ENCODE measurements at places on chromosomes 6 and 20.

DNA sequence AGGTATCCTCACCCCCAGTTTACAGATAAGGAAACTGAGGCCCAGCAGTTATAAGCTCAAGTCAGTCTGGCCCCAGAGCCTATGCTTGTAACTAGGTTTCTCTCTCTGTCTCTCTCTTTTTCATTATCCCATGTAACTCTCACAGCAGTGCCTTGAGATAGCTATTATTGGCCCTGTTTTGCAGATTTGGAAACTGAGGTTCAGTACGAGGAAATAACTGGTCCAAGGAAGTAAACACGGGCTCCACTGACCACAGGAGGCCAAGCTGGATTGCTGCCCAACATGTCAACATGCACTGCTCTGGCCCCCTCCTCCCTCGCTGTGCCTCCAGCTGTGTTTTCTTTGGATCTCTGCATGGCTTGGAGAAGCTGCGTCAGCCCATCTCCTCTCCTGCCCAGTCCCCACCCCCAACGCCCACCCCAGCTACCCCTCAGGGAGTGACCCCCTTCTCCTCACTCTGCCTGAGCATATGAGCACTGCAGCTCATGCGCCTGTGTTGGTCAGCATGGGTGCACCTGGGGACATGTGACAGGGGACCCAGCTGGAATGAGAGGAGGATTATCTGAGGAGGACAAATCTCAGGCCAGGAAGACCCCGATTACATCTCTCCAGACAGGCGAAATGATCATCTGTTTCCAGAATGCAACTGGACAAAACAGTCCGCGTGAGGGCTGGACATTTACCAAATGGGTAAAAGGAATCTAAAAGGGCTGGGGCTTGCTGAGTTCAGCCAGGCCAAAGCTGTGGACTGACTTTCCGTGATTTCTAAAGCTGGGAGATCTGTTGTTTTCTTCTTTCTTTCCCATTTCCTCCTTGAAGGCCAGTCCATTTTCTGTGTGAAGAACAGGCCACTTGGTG lies 7.8 kb upstream of the PLTP start:
- DNase-seq = no peak

DNA sequence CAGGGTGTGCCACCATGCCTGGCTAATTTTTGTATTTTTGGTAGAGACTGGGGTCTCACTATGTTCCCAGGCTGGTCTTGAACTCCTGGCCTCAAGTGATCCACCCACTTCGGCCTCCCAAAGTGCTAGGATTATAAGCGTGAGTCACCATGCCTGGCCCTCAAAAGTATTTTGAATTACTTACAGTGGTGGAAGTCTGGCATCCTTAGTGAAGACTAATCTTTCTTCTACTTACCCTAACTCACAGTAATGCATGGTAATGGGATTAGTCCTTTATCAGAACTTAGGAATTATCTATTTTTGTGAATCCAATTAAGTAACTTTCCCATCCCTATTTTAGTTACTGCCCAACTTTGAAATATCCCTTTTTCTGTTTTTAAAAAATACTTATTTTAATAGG lies 3.9 kb downstream of the RWDD1 start:
- no peak for DNase-seq

GRCh38 chr6:131048933-131049515 lies 14.0 kb downstream of the EPB41L2 start:
- no peak for DNase-seq

- DNase-seq = no peak
These were observed 47.8 kb upstream of the TAGAP start for GRCh38 chr6:159092631-159093030.

DNA sequence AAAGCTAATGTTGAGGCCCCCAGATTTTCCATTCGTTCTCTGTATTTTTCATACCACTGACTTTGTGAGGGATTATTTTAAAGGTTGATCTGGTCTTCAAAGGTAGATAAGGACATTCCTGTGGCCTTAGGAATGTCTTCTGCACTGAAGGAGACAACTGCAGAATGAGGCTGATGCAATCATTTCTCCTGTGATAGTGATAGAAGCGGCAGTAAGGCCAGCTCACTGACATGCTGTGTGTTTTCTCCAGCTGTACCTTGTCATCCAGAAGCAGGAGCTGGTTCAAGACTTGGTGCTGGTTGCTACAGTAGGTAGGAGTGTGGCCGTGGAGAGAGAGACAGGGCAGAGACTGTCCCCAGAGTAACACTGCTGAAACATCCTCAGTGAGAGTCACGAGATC lies 53.8 kb downstream of the DCBLD1 start:
- DNase-seq = no peak

GRCh38 chr6:25053875-25054371 lies 118.2 kb upstream of the RIPOR2 start:
- DNase-seq = no peak

- no peak for DNase-seq
These were observed 32.7 kb downstream of the HLA-A start for GRCh38 chr6:29974901-29975560.

GRCh38 chr6:75412969-75413662 lies 80.5 kb downstream of the FILIP1 start:
- DNase-seq = no peak

DNA sequence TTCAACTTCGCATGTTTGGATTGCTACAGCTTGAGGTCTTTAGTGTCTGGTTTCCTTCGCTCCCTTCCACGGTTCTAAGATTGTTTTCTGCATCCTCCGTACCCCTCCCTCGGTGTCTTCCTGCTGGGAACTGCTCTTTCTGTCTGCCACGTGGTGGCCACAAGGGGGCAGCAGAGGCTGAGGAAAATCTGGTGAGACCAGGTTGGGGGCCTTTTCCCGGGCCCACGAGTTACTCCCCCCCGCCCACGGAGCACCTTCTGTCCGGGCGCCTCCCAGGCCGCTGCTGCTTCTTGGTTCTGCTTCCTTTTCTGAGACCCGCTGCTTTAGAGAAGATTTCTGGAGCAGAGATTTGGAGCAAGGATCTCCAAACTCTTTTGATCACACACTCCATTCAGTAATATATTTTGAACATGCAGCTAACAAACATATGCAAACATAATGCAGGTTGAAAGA lies 21.1 kb upstream of the NOTCH4 start:
- peak; percentile 8 for DNase-seq

DNA sequence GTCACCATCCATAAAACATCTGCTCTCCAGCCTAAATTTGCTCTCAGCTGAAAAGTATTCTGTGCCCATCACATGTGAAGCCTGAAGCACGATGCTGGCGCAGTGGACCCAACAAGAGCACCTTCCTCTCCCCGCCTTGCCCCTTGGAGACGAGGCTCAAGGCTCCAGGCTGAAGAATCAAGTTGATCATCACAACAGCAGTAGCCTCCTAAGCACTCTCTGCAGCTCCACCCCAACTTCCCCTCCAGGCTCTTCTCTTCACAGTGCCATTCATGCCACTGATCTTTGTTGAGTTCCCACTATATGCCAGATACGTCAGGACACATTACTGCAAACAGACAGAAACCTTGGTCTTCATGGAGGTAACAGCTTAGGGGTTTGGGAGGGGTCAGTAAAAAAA lies 41.6 kb upstream of the ZNF217 start:
- no peak for DNase-seq

DNA sequence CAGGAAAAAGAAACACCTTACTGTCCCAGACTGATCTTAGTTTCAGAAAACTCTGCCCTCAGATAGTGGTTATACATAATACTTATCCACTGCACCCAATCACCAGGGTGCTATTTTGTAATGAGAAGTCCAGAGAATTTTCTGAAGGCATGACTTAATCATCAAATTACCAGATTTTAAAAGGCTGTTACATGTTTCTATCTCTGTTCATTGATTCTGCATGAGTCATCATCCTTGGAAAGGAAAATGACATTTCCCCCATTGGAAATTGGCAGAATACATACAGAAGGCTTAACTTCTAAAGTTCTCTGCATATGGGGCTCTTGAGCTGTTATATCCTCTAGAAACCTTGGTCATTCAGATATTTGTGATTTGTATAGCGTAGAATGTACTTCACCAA lies 587.9 kb upstream of the FLRT3 start:
- DNase-seq = no peak

GRCh38 chr6:47621838-47622449 lies 76.4 kb upstream of the ADGRF4 start:
- DNase-seq = no peak

GRCh38 chr20:57157106-57157691 lies 109.2 kb downstream of the BMP7 start:
- DNase-seq = no peak

GRCh38 chr6:56529594-56530191 lies 113.0 kb downstream of the DST start:
- DNase-seq = no peak

GRCh38 chr6:147983581-147984366 lies 358.9 kb upstream of the SASH1 start:
- DNase-seq = no peak

DNA sequence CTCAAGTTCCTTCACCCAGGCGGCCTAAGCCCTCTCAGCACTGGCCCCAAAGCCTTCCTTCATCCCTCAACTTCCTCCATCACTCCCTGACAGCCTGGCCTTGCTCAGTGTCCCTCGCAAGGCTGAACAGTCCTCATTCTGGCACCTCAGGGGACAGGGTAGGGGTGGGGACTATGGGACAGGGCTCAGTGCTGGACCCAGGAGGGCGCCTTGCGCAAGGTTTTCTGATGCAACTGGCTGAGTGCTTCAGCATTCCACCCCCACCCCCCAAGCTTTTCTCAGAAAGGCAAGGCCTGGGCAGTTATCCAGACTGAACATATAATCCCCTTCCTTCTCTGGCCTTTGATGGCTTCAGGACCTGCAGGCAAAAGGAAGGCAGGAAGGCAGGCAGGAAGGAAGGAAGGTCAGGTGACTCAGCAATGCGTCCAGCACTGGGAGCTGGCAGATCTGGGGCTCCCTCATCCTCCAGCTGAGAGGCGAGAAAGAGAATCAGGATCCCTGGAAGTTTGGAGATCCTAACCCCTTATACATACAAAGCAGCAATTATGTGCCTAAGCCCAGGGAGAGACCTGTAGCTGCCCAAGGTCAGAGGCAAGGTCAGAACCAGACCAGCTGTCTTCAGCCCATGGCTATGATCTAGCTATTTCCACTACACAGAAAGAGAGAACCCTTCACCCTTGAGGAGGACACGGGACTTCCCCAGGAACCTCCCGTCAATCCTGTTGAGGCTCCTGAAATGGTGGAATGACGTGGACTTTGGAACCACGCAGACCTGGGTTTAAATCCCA lies 8.6 kb upstream of the TRIB3 start:
- no peak for DNase-seq

GRCh38 chr6:167849846-167850459 lies 23.2 kb downstream of the AFDN start:
- no peak for DNase-seq

- DNase-seq = no peak
These were observed 171.4 kb upstream of the SYNDIG1 start for GRCh38 chr20:24297993-24298392.

Data from NCI-H1048 (cell line).